ENCODE measurements at places on chromosomes 12 and 14. TPM values are rescaled to one million over a fixed set of nuclear protein-coding genes. Genes with fewer than 3 reads are reported as not detected.

The TSPAN19 gene
- not detected for total RNA-seq

The KRT79 gene
- total RNA-seq, result not detected

The RIMBP2 gene
- total RNA-seq, result 0.54 TPM

The DBX2 gene
- not detected for total RNA-seq

The CLEC2A gene
- not detected for total RNA-seq

The ETFRF1 gene
- total RNA-seq, result 39.1 TPM

The FAM186B gene
- total RNA-seq, result 0.54 TPM

The DLK1 gene
- not detected for total RNA-seq

The CD163L1 gene
- 2.5 TPM for total RNA-seq

The TTLL5 gene
- 34.7 TPM for total RNA-seq

The PLXNC1 gene
- 9.2 TPM for total RNA-seq

The ZNF385A gene
- total RNA-seq, result 19.0 TPM

The TMX1 gene
- total RNA-seq, result 25.6 TPM

The HOTAIR gene
- not detected for total RNA-seq

The TAS2R10 gene
- total RNA-seq, result 4.6 TPM

The C12orf50 gene
- not detected for total RNA-seq

The OR6C6 gene
- not detected for total RNA-seq

The PDE3A gene
- total RNA-seq, result 78.3 TPM

The PTGES3 gene
- 70.4 TPM for total RNA-seq
